Mammary epithelial cell (primary cell): ENCODE measurements at places on chromosomes 3 and 15.

DNA sequence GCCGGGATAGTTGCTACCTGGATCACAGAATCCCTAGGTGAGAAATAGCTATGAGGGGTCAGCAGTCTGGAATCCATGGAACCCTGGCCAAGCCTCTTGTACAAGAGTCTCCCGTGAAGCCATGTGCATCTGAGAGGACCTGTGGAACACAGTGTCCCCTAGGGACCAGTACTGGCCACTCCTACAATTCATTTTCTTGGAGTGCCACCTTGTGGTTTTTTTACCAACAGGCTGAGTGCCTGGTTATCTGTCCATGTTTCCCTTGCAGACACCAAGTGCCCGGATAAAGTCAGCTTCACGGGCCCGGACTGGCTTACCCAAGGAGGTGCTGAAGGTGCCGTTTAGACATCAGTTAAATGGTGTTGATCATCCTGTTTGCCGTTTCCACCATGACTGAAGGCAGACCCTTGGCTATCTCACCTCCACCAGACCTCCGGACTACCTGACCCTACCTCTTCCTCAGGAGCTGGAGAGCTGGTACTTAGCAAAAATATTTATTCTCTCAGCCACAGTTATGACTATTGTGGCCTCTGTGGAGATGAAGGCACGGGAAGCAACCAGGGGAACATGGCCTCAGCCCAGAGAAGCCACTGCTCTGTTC, 93.9 kb downstream of the RBPMS2 start:
- peak; percentile 53 for DNase-seq

DNA sequence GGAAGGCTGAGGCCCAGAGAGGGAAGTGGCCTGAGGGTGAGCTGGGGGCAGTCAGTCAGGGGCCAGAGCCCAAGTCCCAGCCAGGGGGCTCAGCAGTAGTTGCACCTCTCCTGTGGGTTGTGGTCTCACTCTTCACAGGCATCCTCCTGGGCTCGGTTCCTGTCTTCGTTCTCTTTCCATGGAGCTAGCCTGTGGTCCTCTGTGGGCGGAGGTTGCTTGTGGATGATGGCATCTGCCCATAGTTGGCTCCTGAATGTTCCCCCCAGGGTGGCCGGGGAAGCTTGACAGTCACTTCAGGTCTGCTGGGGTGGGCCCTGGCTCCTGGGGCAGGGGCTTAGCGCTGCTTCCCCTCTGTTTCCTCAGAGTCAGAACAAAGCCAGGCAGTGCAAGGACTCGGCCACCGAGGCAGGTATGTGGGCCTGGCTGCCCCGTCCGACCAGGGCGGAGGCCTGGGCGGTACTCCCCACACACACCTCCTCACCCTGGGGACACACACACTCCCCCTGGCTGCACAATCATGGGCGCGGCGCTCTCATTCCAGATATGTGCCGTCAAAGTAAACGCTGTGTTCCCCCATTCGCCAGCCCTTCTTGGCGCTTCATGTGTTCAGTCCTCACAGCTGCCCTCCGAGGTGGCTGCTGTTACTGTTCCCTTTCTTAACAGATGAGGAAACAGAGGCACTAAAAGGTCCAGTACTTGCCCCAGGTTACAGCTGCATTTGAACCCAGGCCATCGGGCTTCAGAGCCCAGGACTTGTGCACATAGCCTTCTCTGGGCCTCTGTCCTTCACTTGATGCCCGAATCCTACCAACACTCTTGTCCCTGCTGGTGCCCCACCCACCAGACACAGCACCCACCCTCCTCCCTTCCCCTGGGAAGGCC, 34.5 kb downstream of the PSTPIP1 start:
- no peak for DNase-seq

DNA sequence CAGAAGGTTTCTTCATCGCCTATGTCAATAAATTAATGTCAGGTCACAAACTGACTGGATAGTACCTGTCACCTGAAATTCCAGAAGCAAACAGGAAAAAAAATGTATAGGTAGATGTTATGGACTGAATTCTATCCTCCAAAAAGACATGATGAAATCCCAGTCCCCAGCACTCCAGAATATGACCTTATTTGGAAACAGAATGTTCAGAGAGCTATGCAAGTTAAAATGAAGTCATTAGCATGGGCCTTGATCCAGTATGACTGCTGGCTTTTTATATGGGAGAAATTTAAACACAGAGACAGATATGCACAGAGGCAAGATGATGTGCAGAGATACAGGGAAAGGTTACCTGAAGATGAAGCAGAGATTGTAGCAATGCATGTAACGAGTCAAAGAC, 953.4 kb downstream of the ZPLD1 start:
- no peak for DNase-seq

DNA sequence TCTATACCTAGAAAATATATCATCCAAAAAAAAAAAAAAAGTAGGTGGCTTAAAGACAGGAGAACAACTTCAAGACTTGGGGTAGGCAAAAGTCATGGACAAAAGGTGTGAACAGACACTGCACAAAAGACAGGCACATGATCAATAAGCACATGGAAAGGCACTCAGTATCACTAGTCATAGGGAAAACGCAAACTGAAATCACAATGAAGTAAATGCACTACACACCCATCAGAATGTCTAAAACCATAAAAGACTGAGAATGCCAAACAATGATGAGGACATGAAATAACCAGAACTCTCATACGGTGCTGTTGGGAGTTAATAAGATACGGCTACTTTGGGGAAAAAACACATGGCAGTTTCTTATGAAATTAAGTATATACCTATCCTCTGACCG, 40.0 kb downstream of the CHSY1 start:
- no peak for DNase-seq

DNA sequence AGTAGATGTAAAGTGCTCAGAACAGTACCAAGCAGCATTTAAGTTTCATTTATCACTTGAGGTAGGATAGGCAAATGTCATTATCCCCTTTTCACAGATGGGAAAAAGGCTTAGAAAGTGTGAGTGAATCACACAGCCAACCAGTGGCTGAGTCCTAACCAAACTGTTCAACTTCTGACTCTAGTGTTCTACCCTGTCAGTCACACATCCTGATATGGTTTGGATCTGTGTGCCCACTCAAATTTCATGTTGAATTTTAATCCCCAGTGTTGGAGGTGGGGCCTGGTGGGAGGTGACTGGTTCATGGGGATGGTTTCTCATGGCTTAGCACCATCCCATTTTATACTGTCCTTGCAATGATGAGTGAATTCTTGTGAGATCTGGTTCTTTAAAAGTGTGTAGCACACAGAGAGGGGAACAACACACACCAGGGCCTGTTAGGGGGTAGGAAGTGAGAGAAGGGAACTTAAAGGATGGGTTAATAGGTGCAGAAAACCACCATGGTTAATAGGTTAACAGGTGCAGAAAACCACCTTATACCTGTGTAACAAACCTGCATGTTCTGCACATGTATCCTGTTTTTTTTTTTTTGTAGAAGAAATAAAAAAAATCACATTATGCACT, 304.7 kb downstream of the SUCLG2 start:
- DNase-seq, result no peak

DNA sequence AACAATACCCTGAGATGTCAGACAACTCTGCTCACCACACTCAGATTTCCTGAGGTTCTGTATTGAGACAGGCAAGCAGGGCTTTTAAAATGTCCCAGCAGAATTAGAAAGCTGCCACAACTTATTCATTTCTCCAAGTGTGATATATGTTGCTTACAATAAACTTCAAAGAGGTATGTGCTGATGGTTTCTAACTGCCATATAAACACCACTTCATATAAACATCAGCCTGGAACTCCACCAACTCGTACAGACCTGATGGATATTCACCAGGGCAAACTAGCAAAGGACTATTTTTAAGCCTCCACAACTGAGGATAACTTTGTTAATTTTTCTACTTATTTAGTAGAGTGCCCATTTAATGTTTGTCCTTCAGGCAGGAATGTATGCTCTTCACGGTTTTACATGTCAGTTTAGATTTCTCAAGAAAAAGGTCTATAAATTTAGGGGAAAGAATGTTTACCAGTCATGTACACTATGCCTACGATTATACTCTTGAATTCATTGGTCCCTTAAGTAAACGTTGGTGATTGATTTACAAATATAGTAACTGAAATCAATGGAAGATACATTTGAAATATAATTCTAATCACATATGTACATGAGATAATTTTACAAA, 109.6 kb upstream of the ABI3BP start:
- DNase-seq, result no peak

DNA sequence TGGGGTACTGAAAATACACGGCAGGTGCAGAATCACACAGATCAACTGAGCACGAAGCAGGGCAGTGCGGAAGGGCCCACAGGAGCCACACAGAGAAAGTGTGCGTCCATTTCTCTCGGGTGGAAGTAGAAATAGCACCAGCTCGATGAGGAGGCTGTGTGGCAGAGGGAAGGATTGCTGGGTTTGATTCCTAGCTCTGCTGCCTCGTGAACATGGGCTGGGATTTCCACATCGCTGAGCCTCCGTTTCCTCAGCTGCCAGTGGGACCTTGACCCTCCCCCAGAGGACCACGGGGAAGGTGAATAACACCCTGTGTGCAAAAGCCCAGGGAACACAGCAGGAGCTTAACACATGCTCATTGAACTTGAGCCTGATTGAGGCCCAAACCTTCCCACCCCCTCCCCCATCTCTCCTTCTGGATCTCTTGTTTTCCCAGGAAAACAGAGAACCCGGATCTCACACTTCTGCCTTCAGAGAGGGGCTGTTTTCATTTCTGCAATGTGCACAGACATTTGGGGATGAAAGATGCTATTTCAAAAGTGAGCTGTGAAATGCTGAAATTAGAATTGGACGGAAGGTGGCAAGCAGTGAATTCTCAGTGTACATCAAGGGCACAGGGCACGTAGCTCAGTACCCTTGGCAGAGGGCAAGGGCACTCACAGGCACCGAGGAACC, 38.4 kb downstream of the ABTB1 start:
- DNase-seq, result no peak

DNA sequence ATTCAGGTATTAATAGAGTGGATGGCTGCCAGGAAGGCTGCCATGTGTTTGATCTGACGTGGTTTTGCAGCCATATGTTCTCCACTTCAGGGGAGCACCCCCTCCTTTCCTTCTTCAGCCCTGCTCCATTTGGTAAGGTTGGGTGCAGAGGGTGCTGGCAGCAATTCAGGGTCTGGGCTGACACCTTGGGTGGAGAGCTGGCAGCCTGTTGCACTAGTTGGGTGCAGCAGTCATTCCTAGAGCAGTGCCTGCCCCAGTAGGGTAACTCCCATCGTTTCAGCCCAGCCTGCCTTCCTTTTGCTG, 1.5 kb downstream of the TYRO3 start:
- DNase-seq, result no peak

- DNase-seq, result no peak
These were observed 10.8 kb downstream of the MINAR1 start for GRCh38 chr15:79442911-79443310.
